ENCODE measurements at places on chromosomes 2 and 18.

GRCh38 chr2:133674433-133675331 lies 106.4 kb upstream of the NCKAP5 start:
- peak; percentile 85 for DNase-seq

DNA sequence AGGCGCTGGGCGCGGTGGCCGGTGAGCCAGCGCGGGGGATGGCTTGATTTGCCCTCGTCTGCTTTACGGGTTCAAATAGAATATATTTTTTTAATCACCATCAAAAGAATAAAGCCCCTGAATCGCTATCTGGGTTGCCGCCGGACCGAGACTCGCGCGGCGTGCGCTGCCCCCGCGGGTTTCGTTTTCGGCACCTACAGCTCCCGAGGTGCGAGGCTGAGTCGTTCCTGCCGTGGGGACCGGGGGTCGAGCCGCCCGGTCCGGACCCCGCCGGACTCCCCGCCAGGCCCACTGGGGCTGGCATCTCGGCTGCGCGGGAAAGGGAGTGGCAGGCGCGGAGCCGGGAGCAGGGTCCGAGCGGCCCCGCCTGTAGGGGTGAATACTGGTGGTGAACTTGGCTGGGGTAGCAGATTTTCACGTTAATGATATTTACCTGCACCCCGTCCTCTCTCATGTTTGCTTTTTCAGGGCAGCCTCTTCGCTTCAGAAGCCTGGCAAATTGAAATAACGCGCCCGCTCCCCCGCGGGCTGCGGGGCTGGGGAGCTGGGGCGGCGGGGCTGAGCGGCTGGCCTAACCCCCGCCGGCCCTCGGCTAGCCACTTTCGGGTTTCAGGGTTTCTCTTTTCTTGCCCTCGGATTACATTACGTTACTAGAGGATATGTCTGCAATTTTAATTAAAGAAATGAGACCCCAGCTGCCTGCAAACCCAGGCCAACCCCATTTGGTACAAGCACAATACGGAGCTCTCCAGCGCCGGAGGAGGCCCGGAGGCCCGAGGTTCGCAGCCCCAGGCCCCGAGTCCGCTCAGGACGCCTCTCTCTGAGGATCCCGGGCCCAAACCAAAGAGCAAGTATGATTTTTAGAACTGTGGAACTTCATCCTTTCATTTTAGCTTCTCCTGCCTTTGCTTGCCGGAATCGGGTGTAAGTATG lies 1.7 kb upstream of the CELF4 start:
- no peak for DNase-seq

DNA sequence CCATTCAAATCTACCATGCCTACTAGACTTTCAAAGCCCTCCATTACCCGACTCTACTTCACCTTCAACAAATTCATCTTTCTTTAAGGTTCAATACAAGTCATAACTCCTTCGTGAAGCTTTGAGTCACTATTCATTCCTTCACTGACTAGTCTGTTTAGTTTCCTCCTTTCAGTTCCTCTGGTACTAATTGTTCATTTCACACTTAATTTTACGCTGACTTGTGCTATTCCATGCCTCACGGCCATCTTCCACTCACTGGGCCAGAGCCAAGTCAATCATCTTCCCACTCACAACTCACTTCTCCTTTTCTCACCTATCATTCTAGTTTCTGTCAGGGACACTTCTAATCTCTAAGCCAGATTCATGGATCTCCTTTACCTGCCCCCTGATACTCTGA lies 136.2 kb downstream of the MTX2 start:
- no peak for DNase-seq

- DNase-seq: no peak
Observed at GRCh38 chr18:55510809-55511208, 77.2 kb downstream of the TCF4 start.

DNA sequence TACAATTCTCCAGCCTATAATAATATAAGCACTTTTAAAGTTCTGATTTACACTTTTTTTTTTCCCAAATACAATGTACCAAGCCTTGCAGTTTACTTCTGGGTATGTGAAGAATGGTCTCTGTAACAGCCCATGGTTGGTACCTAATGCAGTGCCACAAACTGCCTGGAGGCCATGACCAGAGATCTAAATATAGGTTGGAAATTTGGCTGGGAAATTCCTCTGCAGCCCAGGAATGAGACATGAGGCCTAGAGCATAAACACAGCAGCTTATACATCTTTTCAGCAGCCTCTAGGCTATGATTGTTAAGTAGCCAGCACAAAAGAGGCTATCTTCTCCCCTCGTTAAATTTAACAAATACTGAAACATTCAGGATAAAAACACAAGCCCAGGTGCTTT lies 432.0 kb upstream of the FAM98A start:
- DNase-seq: peak; percentile 84

- peak; percentile 35 for DNase-seq
Observed at GRCh38 chr2:216659276-216659675, 26.1 kb downstream of the IGFBP2 start.

DNA sequence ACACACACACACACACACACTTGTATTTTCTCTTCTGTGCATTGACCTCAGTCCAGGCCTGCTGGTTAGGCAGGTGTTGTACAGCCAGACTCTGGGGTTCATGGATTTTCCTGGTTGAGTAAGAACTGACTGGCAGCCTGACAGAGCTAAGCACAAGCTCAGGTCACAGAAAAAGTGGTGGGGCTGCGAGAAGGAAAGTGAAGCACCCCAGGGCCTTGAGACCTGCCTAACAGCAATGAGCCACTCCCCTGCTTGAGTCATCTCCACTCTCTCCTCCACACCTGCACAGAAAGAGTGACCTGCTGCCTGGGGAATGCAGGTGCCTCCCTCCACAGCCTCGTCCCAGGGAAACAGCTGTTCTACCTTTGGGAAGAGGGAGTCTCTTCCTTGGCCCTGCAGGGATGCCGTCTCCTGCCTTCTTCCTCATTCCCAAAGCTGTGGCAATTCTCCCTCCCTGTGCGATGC lies 91.4 kb upstream of the LGALSL start:
- peak; percentile 87 for DNase-seq

- no peak for DNase-seq
Observed at GRCh38 chr2:44102790-44103562, 65.7 kb upstream of the PPM1B start.

GRCh38 chr2:235050980-235051351 lies 99.1 kb downstream of the SH3BP4 start:
- DNase-seq: peak; percentile 80

DNA sequence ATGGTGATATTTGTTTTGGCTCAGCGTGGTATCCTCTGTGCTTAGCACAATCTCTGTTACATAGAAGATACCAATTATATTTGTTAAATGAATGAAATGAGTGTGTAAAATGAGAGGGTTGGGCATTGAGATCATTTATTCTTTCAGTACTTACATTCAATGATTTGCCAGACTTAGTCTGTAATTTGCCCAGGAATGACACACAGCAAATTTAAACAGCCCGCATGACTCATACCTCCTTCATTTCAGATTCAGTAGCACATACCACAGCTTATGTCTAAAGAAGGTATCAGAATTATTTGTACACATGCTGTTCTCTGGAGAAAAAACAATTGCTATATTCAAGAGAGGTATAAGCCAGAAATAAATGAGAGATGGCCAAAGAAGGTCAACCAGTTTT lies 37.0 kb downstream of the KLHL14 start:
- no peak for DNase-seq

DNA sequence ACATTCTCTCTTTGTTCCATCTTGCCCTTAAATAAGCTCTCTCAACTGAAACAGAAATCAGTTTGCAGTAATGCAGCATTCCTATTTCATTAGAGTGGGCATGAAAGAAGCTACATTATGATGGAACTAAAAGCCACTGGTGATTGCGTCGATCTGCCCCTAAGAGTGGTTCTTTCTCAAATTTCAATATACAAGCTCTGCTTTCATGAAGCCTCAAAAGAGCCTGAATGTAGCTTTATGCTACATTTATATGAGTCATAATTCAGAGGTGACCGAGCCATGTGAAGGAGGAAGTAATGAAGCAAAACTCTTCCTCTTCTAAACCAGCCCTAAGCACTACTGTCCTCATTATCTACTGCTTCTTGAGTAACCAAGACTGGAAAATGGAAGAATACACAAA lies 64.8 kb upstream of the CYTIP start:
- DNase-seq: no peak

GRCh38 chr18:47036298-47036874 lies 965 bp upstream of the ELOA2 start:
- DNase-seq: no peak

GRCh38 chr2:28437918-28438317 lies 45.3 kb downstream of the FOSL2 start:
- DNase-seq: peak; percentile 64

DNA sequence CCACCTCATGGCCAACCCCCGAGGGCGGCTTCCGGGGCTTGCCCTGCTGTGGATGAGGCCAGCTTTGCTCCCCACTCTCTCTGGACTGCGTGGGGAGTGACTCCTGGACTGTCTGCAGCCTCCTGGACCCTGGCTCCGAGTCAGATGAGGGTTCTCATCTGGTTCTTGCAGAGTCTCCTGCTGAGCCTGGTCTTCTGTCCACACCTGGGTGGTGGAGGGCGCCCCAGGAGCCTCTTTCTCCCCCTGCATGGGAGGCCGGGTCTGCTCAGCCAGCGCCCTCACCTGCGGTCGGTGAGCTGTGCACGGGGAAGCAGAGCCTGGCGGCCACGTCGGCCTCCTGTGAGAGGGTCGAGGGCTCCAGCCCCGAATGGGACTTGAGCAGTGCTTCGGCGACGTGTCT lies 78.3 kb downstream of the RTP5 start:
- no peak for DNase-seq

DNA sequence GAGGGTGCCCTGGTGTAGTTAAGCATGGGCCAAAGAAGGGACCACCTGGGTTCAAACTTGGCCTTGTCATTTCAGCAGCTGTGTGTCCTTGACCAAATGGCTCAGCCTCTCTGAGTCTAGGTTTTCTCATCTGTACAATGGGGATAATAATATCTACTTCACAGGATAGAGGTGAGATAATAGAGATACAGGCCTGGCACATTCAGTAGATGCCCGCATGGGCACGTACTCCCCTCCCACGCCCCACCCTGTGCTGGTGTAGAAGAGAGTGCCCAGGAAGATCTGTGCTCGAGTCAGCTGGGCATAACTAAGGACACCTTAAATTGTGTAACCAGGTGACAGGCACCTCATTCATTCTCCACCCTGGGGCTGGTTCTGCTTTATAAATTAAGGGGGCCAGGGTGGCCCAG lies 8.4 kb upstream of the TMEM185B start:
- no peak for DNase-seq

DNA sequence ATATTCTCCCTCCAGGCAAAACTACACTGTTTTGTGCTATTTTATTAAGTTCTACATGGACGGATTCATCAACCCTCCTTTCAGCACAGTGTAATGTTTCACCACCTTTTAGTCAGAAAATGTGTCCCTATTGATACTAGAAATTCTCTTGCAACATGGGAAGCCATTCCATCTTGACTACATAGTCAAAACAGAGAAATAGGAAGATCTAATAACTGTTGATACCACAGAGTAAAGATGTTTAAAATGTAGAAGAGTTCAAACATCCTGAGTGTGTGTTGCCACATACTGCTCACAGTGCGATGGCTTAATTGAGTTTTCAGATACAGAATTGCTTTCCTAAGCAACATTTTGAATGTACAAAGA lies 492.2 kb upstream of the RAB12 start:
- no peak for DNase-seq

- DNase-seq: no peak
Observed at GRCh38 chr2:73896362-73897239, 3.8 kb downstream of the ACTG2 start.

DNA sequence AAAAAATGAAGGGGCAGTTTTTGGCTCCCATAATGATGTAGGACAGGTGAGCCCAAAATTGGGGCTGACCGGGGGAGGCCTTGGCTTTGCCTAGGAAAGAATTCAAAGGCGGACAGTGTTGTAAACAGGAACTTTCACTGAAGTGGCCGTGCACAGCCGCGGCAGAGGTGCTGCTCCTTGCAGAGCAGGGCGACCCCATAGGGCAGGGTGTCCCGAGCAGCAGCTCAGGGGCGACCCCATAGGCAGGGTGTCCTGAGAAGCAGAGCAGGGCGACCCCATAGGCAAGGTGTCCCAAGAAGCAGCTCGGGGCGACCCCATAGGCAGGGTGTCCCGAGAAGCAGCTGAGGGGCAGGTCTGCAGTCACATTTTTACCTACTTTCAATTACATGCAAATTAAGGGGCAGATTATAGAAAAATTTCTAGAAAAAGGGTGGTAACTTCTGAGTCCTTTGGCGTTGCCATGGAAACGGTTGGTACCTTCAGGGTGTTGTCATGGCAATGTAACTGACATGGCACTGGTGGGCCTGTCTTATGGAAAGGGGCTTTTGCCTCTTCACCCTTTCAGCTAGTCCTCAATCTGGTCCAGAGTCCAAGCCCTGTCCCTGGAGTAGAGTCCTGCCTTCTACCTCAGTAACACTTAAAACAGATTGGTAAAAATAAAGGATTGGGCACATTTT lies 134.5 kb downstream of the FBXO15 start:
- no peak for DNase-seq

GRCh38 chr2:177237932-177238331 lies 25.3 kb downstream of the HNRNPA3 start:
- no peak for DNase-seq

DNA sequence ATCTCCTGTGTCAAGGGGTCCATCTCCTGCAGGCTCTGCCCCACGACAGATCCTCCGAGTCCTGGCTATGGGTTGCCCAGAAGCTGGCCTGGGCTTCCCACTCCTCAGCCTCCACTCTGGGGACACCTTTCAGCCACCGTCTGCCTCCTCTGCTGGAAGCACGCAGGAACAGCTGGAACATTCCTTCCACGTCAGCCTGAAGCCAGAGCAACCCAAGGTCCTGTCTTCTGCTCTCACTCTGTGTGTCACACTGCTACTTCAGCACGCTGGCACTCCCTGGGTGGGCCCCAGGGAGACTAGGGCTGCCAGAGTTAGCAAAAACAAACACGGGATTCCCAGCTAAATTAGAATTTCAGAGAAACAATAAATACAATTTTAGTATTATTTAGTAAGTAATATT lies 148.8 kb downstream of the HRH4 start:
- no peak for DNase-seq

GRCh38 chr2:126886211-126886915 lies 12.3 kb upstream of the TEX51 start:
- DNase-seq: peak; percentile 87

GRCh38 chr2:42009657-42010580 lies 37.9 kb upstream of the PKDCC start:
- peak; percentile 51 for DNase-seq
